CD4-positive, alpha-beta T cell (primary cell): ENCODE measurements at places on chromosomes 2 and 18.

DNA sequence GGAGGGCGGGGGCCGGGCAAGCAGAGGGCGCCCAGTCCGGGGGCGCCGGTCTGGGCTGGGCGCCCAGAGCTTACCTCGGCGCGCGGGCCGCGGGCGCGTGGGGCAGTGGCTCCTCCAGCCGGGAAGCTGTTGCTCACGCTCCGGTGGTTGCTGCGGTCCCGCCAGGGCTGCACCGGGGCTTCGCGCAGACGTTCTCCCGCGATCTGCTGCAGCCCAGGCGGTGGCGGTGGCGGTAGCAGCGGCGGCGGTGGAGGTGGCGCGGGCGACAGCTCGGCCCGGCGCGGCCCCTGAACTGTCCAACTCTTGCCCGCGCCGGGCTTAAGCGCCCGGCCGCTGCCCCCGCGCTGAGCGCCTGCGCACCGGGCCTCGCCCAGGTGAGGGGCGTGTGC is 391 bp downstream of the ZNF385B start:
- no peak for DNase-seq

- no peak for DNase-seq
These were observed 294.9 kb downstream of the SOX11 start for GRCh38 chr2:5986801-5987787.

DNA sequence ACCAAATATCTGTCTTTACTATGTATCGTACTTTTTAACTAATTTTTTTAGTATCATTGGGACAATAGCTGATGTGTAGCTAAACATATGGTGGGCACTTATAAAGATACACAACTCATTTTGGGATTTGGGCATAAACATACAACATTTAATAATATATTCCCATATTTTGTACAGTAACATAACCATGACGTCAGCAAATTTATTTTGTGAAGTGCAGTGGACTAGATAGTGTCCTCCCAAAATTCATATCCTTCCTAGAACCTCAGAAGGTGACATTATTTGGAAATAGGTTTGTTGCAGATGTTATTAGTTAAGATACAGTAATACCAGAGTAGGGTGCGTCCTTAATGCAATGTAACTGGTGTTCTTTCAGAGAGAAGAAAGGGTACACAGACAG is 356.7 kb downstream of the CDH7 start:
- DNase-seq, result no peak

GRCh38 chr2:29014811-29015421 is 33.8 kb downstream of the TOGARAM2 start:
- DNase-seq, result peak; percentile 57

- DNase-seq, result no peak
These were observed 59.1 kb upstream of the NABP1 start for GRCh38 chr2:191618786-191619185.
